Cardiac fibroblast (primary cell): ENCODE measurements at places on chromosomes 5 and 9.
A peak's percentile ranks its signal among the peaks of the same experiment; 100 is the strongest.

DNA sequence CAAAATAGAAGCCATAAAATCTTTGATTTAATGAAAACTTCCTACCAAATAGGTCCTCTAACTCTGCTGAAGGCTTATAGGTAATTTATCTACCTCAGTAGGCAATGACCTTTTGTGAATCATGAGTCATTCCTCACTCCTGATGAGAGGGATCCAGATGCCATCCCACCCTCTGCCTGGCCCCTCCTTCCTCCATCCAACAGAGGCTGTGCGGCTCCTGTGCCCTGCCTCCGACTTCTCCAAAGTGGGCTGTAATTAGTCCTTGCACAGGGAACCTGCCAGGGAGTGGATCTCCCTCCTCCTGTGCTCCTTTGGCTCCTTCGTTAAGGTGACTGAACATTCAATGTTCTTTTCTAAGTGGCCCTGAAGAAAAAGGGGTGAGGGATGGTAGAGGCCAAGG, 213.9 kb upstream of the TBCA start:
- no peak for DNase-seq

GRCh38 chr9:92728831-92729734, 35.5 kb downstream of the BICD2 start:
- peak; percentile 37 for DNase-seq

DNA sequence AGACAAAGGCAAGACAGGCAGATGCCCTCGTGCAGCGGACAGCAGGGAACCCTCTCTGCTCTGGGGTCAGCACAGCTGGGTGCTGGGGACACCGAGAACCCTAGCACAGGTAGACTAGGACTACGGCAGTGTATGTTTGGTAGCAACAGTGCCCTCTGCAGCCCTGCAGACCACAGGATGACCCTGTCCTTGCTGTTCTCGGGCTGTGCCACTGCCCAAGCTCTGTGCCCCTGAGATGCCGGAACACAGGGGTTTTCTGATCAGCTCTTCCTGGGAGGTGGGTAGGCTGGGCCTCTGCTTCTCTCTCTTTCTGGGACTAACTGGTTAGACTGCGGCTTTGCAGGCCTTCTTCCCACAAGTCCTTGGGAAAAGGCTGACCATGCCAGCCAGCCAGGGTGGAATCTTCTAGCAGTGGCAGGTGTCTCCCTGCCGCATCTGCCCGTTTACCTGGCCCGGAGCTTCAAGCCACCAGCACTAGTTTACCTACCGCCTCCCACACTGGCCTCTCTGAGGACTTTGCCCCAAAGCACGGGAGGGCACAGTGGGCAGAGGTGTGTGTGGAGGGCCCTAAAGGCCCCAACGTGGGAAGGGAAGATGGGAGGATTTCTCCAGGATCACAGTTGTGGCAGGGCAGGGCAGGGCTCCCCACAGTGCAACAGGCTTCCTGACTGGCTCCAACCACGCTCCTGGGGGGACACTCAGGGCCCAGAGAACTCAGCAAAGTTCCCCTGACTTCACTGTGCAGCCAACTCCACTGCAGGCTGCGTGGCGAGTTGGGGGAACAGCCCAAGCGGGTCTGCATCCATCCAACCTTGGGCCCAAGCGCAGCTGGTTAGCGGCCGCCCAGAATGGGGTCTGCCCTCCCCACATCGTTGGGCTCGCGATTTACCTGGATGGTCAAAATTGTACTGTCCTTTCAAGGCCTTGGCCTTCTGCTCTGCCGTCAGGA, 1.2 kb downstream of the UCK1 start:
- DNase-seq, result no peak

DNA sequence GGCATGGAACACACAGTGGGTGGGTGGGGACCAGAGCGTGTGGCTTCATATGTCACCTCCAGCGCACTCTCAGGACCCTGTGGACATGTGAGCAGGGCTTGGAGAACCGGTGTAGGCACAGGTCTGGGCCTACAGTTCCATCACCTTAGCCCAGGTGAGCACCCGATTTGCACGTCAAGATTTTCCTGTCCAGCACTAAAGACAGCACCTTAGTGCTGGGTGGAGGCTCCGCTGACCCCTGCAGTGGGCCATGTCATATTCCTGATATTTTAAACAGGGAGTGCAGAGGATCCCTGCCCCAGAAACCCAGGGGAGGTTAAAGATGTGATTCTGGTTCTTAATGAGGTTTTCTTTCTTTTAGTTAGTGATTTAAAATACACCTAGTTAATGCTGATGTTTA, 356.0 kb upstream of the IRX4 start:
- no peak for DNase-seq

GRCh38 chr5:71782771-71783770, 64.0 kb downstream of the CARTPT start:
- DNase-seq, result peak; percentile 85

DNA sequence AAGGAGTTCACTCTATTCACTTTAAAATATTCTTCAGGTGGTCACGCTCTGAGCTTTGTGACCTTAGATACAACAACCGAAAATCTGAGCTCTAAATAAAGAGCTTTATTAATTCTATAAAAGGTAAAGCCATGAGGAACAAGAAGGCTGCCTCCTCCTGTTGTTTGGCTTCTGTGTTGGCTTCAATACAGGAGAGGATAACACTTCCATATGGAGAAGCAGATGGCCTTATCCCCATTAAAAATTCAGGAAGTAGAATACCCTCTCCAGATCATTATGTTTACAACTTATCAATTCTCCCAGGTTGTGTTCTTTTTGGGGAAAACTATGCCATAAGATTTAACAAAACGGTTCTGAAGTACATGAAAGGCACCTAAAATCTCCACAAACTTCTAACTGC, 128.4 kb downstream of the TTC39B start:
- DNase-seq, result no peak

DNA sequence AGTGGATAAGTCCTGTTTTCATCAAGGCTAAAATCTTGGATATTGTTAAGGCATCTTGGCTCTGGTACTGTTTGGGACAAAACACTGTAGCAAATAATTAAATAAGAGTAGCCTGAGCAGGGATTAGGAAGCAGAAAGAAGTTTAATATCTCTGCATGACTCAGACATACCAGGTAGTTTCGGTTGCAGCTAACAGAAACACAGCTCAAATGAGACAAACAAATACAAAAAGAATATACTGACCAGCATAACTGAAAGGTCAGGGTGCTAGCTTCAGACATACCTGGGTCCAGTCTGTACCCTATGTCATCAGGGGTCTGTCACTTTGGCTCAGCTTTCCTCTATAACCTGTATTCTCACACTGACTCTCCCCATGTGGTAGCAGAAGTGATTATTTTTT, 156.4 kb upstream of the MAP3K1 start:
- no peak for DNase-seq
